ENCODE measurements at places on chromosomes 1 and 21.

- no peak for DNase-seq
These were observed 23.5 kb upstream of the LBR start for GRCh38 chr1:225451340-225451739.

DNA sequence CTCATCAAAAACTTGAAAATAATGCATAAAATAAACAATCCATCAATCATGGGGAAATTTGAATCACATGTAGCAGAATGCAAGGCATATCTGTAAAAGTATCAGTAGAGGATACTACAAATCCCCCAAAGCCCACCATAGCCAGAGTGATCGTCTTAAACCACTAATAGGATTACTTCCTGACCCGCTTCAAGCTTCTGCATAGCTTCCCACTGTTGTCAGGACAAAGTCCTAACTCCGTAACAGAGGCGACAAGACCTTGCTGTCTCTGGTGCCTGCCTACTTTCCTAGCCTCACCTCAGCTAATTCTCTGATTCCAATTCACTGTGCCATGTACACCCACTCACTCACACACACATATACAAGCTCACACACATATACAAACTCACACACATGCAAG, 161.2 kb upstream of the NFIA start:
- DNase-seq: no peak

- peak; percentile 45 for DNase-seq
These were observed 24.0 kb downstream of the QSOX1 start for GRCh38 chr1:180178511-180179161.

DNA sequence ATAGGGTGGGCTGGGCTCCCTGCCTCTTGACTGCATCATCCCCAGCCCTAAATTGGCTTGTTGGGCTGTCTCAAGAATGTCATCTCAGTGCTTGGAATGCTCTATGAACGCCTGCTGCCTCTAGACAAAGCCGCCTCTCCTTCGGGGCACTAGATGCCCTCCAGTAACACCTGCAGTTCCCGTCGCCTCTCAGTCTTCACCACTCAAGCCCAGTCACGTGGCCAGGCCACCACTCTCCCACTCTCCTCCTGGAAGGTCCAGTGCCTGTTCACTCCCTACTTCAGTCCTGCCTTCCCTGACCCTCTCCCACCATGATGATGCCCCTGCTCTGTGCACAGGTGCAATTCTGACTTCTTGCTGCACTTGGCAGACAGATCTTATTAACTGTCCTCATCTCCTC, 7.0 kb downstream of the TAS1R2 start:
- DNase-seq: no peak

DNA sequence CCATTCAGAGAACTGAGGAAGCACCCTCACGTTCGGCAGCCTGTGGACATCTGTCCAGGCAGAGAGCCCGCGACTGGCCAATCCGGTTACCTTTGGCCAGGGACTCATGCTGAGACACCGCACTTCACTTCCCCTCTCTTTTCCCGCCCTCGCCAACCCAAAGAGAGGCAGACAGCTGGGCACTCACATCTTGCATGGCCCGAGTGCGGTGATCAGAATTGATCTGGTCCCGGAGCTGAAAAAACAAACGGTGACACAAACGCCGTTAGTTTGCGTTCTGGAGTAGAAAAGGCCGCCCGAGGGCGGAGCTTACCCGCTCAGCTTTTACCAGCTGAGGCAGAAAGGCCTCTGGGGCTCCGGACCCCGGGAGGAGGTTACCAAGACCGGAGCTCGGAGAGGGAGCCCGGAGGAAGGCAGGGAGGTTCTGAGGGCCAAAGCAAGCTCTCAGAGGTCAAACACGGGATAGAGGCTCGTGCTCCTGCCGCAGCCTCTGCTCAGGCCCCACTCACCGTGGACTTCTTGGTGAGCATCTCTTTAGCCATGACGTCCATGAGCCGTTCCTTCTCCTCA, 376 bp downstream of the SF3A3 start:
- no peak for DNase-seq

Measured in stimulated activated CD8-positive, alpha-beta memory T cell treated with anti-CD3 and anti-CD28 coated beads, Interleukin-15, amount 100 ng/mL, for 24 hours (primary cell).